ENCODE measurements at places on chromosomes 7 and 10.
A peak's percentile ranks its signal among the peaks of the same experiment; 100 is the strongest.

- DNase-seq, result no peak
Observed at GRCh38 chr7:105016709-105017656, 3.0 kb downstream of the KMT2E start.

GRCh38 chr10:3514691-3515090 is 270.3 kb downstream of the KLF6 start:
- no peak for DNase-seq

GRCh38 chr7:157211690-157212089 is 73.0 kb downstream of the UBE3C start:
- DNase-seq, result no peak

DNA sequence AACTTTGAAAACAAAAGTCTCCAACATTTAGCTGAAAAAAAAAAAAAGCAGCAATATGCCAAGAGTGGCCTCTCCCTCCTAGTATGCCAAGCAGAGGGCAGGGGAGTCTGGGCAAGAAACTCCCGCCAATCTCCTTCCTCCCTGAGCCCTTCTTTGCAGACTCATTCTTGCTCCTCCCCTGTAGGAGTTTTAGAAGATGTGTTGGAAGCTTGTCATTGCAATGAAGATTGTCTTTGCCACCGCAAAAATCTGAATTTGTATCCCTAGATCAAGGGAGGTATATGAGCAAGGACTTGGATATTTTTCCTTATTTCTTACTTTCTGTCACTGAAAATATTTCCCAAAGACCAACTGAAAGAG is 2.6 kb upstream of the TNS3 start:
- DNase-seq, result no peak

DNA sequence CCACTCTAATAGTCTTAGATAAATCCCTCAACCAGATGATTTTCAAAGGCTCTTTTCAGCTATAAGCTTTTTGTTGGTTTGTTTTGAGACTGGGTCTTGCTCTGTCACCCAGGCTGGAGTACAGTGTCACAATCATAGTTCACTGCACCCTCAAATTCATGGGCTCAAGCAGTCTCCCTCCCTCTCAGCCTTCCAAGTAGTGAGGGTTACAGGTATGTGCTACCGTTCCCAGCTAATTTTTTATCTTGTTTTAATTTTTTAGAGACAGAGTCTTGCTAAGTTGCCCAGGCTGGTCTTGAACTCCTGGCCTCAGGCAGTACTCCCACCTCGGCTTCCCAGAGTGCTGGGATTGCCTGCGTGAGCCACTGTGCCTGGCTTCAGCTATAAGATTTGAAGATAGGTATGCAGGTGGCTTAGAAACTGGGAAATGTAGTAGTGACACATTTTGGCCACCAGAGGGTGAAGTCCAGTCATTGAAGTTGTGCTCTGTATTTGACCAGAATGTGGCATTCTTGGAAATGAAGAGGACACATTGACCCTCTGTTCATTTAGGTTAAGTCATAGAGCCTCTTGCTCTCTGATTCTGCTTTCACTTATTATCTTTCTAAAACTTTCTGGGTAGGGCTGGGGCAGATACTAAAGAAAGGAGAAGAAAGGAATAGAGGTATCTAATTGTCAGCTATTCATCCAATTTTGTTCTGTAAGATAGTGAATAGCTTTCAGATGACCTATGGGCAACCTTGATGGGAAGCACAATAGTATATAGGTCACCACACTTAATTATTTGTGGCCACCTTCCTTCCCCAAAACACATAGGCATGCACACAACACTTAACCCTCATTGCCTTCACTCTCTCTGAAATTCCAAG is 36.0 kb downstream of the R3HCC1L start:
- peak; percentile 18 for DNase-seq

- DNase-seq, result no peak
Observed at GRCh38 chr10:49176310-49177268, 11.6 kb downstream of the TMEM273 start.

DNA sequence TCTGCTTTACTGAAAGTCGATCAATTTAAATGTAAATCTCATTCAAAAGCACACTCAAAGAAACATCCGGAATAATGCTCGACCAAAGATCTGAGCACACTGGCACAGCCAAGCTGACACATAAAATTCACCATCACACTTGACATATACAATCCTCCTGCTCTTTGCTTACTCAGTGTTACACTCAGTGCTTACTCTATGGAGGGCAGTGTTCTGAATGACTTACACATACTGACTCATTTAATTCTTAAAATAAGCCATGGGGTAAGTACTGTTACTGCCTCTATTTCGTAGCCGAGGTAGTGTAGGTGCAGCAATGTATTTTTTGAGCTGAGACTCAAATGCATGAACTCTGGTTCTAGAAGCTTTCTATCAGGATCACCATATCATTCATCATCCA is 421.5 kb upstream of the LRRN3 start:
- DNase-seq, result no peak

DNA sequence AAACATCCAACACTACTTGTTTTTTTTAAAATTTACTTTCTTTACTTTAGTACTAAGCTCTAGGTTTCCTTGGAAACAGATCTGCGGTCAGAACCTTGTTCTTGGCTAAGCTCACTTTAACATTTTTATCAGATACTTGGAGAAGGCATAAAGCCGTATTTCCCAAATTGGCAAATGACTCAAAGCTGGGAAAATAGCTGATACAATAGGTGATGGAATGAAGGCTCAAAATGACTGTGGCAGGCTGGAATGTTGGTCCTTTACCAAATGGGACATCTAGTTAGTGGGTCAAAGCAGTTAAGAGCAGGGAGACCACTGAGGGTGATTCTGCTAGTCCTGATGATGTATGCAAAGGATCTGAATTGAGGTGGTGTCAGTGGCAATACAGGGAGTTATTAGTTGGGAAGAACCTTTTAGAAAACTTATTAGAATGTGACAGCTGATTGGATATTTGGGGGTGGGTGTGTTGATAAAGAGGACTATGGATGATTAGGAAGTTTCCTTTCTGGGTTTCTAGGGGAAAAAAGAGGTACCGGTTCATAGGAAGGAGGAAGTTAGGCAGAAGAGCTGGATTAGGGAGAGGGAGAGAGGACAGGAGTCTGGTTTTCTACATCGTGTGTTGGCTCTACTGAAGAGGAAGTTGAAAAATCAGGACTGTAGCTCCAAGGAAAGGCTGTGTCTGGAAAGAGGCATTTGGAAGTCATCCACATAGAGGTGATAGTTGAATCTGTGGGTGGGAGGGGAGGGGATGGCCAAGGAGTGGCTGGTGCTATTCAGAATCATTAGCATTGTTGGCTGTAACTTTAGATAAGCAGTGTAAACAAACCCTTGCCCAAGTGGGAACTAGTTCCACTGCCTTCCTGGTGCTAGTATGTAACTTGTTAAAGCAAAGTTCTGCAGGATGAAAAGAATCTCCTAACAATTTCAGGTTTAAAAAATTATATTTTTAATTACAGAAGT is 13.1 kb downstream of the PLCE1 start:
- no peak for DNase-seq

- DNase-seq, result no peak
Observed at GRCh38 chr7:127880454-127880853, 150.8 kb downstream of the LRRC4 start.

DNA sequence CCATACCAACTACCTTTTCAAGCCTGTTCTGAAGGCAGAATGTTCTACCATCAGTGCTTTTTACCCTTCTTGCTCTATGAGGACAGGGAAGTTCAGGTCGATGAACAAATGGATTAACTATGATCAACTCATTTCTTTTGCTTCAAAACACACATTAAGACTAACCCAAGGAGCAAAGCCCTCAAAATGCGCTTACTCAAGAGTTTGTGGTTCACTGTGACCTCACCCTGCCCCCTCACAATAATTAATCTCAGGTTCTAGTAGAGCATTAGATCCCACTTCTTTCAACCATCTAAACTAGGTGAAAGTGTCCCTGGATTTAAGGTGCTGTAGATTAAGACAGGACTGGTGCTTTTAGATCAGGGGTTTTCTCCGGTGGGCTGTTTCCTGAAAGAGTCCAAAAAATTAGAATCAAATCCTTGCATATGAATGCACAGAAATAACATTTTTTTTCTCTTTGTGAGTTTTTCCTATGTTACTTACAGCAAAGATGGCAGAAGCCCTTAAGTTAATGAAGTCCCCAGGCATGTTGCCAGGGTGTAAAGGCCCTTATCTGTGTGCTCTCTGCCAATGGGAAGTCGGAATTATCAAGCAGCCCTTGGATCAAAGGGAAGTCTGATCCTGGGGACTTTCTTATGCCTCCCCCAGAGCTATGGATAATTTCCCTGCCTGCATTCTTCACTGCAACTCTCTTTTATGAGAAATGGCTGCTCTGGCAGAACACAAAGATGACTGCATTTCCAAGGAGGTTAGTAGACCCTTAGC is 205.5 kb upstream of the STK17A start:
- DNase-seq, result no peak

GRCh38 chr7:45239486-45239885 is 81.9 kb downstream of the RAMP3 start:
- no peak for DNase-seq

- no peak for DNase-seq
Observed at GRCh38 chr7:116230191-116231005, 20.1 kb downstream of the TES start.

DNA sequence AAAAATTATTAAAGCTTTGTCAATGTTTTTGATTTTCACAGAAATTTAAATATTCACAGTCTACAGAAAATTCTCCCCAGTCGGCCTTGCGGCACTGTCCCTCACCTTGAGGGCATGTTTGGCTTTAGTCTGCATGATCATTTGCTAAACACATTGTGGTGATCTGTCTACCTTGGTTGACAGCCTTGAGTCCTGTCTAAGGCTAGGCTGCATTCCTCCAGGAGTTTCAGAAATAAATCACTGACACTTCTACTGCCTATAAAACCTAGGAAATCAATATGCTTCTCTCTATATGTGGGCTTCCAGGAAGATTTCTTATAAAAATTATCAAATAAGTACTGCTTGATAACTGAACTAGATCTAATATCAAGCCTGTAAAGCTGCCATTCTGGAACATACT is 430.7 kb upstream of the GRM3 start:
- no peak for DNase-seq

DNA sequence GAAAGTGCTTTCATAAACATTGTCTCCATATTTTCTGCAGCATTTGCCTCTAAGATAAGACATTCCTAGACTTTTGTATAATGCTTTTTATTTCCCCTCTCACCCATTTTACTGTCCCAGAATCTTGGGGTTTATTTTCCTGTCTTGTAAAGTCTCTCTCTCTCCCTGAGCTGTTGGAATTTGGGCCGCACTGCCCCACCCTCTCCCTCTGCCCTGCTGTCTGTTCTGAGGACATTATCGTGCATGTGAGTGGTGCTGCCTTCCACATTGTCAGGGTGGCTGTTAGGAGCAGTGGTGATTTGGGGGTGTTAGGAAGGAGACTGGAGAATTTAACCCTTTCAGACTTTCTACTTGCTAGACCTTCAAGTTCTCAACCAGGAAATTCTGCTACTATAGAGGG is 16.7 kb downstream of the LRMDA start:
- no peak for DNase-seq

DNA sequence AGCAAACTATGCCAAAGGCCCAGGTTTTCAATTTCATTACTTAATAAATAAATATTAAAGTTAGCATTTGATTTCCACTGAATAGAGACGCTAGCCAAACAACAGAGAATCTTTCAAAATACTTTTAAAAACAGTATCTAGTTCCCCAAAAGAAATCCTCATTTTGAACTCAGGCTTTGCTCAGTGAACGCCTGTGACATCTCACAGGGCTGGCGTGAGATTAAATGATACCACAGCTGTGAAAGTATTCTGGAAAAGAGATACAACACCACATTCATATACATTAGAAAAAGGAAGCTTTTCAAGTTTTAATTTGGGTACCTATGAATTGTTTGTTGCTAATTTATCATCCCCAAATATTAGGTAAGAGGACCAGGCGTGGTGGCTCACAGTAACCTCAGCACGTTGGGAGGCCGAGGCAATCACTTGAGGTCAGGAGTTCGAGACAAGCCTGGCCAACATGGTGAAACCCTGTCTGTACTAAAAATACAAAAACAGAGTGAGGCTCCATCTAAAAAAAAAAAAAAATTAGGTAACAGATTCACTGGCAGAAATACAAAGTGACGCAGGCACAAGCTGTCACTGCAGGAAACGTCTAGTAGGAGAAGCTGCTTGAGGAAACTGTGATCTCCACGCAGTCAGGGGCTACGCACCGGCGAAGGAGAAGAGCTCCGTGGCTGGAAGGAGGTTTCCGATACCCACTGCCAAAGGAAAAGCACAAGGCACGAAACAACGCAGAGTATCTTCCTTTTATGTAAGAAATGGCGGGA is 50.0 kb downstream of the AMZ1 start:
- peak; percentile 62 for DNase-seq

GRCh38 chr7:7909376-7909775 is 59.2 kb upstream of the GLCCI1 start:
- no peak for DNase-seq

DNA sequence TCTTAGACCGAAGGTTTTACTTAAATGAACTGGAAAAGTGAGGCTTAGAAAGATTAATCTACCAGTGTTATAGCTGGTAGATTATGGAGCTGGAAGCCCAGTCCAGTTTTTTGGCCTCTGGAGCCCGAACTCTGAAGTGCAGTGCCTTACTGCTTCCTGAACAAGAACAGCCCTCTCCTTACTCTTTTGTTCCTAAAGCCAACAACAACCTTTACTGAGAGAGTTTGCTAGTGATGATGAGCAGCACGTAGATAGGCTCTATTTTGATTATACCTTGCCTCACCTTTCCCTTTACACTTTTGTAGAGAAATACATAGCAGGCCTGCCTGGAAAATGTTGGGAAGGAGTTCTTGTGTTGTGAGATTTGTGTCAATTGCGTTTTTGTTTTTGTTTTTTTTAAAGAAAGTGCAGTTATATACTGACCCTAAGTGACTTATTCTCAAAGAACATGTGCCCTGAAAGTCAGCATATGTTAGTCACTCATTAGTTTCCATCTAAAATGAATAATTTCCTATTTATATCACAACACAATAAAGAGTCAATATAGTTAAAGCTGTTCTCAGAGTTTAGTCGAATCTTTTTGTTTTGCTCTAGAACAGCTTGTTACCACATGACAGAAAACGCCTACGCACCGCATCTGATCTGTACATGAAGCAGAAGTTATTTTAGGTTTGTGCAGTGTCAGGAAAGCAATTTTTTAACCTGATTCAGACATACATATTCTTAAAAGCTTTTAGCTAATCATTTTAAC is 33.0 kb downstream of the PLEKHA1 start:
- no peak for DNase-seq

- DNase-seq, result no peak
Observed at GRCh38 chr7:131745390-131746248, 189.2 kb upstream of the PODXL start.

- DNase-seq, result no peak
Observed at GRCh38 chr7:127588697-127589482, 679 bp downstream of the ARF5 start.

DNA sequence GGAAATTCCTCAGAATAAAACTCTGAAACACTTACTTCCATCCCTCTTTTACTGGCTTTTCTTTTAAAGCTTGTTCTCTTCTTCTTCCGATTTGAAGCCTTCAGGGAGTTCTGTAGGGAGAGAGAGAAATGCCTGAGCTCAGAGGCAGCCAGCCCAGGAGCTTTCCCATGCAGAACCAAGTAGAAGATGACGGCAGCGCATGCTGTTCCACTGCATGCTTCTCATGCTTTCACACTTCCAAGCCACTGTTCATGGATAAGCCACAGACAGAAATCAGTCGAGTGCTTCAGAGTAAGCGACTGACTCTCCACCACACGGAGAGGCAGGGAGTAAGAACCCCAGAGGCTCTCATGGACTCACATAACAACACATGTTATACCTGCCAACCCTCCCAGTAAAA is 237.3 kb downstream of the DGKI start:
- DNase-seq, result no peak
